ENCODE measurements at places on chromosomes 6 and 20.

DNA sequence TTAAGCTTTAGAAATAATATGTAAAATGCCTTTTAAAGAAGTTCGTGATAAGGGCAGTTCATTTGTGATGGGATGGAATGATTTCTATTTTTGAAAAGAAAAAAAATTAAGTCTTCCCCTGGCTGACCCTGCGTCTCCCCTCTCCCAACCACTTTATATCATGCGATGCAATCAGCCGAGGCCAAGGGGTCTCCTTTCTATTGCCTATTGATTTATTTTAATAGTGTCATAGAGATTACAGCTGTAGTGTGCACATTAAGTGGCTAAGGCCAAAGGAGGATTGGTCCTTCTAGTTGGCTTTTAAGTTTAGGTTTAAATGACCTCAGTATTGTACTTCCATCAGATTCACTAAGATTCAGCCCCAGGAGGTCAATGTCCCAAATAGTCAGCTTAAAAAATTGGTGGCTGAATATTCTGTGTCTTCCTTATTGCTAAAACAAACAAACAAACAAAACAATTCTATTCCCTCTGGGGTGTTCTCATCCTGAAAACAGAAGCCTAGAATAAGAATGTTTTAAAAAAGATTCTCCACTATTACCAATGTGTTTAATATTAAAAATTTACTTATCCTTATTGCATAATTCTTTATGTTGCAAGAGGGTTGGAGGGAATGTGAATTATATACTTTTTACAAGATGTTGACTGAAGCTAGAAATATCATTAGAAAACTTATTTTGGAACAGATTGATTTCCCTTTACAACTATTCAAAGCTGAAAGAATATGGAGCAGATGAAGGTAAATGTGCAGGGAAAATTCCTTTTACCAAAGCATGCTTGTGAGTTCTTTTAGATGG lies 359.1 kb downstream of the SAMD5 start:
- no peak for DNase-seq

GRCh38 chr6:18259675-18260447 lies 4.5 kb downstream of the DEK start:
- DNase-seq, result no peak

- DNase-seq, result no peak
These were observed 31.4 kb downstream of the ACSS2 start for GRCh38 chr20:34907616-34908469.

- DNase-seq, result no peak
These were observed 126.8 kb downstream of the FOXC1 start for GRCh38 chr6:1736346-1737105.

- no peak for DNase-seq
These were observed 169.1 kb upstream of the FUT9 start for GRCh38 chr6:95846652-95847051.

- no peak for DNase-seq
These were observed 435 bp downstream of the ZSWIM3 start for GRCh38 chr20:45857882-45858216.

GRCh38 chr20:38001173-38001875 lies 31.9 kb downstream of the TTI1 start:
- no peak for DNase-seq

DNA sequence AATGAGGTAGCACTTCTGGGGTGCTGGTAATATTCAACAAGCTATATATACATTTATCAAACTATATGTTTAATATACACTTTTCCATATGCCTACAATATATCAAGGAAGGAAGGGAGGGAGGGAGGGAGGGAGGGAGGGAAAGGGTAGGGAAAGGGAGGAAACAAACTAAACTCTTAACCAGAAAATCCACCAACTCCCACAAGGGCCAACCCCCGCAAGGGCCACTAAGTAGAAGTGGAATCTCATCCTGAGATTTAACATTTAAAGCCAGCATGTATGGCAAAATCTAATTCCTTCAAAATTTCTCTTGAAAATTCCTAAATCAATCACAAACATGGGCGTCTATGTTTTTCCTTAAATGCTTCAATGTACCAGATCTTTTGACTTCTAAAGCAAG lies 298.6 kb upstream of the THEMIS start:
- DNase-seq, result no peak

- DNase-seq, result no peak
These were observed 744 bp downstream of the VSX1 start for GRCh38 chr20:25081065-25081729.

GRCh38 chr6:34729631-34730470 lies 27.5 kb upstream of the SNRPC start:
- DNase-seq, result no peak

- no peak for DNase-seq
These were observed 14.8 kb upstream of the SERPINB9 start for GRCh38 chr6:2917801-2918445.

DNA sequence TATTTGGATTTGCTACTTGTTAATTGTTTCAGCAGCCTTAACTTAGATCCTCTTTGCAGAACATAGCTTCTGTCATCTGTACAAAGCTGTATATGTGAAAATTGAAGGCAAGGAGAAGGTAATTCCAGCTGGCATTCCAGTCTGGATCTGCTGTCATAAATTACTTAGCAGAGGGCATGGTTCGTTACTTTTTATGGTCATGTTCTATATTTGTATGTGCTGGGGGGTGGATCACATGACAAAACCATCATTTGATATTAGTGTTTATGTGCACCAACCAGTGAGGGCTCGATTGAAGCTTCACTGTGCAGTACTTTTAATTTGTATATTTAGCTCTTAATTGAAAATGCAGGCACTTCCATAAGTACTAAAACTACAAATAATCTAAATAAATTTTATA lies 80.2 kb downstream of the CAP2 start:
- no peak for DNase-seq

- no peak for DNase-seq
These were observed 58.1 kb downstream of the RREB1 start for GRCh38 chr6:7165890-7166267.

DNA sequence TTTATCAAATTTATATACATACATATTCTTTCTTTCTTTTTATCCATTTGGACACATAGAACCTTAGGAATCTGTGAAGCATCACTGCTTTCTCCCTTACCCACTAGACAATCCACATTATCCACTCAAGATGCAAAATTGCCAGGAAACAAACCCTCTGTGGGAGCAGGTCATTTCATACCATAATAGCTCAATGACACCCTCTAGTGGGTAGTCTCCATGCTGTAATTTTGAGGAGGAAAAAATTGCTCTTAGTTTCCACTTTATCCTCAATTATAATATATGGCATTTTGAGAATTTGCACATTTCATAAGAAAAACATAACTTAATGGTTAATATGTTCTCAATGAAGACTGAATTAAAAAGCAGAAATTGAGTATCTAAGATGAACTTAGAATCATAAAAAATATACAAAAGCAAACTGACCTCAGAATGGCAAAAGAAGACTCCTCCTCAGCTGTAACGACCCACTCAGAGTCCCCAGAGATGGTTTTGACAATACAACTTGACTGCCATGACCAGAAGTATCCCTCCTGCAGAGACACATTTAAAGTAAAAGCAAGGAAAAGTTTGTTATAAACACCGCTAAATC lies 164.1 kb downstream of the FRK start:
- DNase-seq, result no peak

- DNase-seq, result no peak
These were observed 103.6 kb upstream of the BMP2 start for GRCh38 chr20:6663751-6664388.

- no peak for DNase-seq
These were observed 228.0 kb downstream of the SYNDIG1 start for GRCh38 chr20:24697411-24697810.

DNA sequence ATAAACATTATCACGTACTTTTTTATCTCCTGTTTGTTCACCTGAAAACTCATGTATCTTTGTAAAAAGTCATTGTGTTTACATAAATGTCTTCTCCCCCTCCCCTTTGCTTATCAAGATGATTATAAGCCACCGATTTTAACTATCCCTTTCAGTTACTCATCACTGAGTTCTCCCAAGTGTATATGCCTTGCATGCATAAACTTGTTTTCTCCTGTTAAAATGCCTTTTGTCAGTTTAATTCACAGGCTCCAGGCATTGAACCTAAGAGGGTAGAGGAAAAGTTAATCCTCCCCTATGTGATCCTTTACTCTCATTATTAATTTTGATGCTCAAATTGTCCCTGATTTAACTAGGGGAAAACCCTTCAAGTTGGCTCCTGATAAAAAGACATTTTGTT lies 24.2 kb downstream of the ANKEF1 start:
- DNase-seq, result no peak

DNA sequence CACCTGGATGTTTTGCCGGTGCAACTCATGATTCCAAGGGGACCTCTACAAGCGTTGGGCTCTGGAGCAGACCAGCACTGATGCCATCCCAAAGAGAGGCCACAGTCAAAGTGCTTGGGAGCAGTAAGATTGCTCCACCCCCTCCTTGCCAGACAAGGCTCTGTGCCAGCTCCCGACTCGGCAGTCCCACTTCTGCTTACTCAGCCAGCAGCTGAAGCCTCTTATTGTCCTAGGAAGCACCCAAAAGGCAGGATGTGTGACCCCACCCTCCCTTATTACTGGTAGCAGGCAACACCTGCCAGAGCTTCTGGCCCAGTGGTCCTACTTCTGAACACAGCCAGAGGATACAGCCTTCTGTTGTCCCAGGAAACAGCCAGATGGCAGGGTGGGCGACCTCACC lies 614.2 kb downstream of the TENT5A start:
- DNase-seq, result no peak

- no peak for DNase-seq
These were observed 647.3 kb upstream of the DEFB115 start for GRCh38 chr20:30610029-30610693.

GRCh38 chr20:931401-931800 lies 15.3 kb upstream of the ANGPT4 start:
- DNase-seq, result no peak

DNA sequence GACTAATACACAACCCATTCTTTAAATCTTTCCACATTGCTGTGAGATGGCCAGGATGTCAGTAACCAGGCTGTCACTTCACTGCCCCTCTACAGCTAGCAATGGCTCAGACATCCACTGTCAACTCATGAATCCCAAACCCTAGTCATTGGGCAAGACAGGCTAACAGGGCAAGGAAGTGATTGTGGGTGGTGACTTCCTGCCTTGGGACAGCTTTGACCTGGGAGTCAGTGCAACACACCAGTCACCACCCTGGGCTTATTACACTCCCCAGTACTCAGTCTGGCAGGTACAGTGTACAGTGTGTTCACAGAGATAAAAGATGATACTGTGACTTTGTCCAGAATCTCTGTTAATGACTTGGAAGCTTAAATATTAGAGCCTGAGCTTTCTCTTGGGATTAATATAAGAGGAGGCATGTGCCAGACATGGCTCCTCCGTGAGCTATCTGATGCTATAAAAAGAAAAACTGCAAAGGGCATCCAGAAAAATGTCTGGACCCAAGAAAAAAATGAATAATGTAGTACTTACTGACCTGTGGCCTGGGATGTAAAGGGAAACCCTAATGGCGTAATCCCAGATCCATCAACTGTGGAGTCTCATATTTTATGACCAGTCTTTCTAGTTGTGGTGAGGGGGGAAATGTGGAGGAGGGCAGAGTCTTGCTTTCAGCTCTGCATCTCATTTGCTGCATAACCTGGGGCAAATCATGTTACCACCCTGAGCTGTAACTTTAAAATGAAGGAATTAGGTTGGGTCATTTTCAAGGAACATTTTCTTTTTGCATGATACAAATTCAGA lies 244.4 kb downstream of the SLC24A3 start:
- no peak for DNase-seq

DNA sequence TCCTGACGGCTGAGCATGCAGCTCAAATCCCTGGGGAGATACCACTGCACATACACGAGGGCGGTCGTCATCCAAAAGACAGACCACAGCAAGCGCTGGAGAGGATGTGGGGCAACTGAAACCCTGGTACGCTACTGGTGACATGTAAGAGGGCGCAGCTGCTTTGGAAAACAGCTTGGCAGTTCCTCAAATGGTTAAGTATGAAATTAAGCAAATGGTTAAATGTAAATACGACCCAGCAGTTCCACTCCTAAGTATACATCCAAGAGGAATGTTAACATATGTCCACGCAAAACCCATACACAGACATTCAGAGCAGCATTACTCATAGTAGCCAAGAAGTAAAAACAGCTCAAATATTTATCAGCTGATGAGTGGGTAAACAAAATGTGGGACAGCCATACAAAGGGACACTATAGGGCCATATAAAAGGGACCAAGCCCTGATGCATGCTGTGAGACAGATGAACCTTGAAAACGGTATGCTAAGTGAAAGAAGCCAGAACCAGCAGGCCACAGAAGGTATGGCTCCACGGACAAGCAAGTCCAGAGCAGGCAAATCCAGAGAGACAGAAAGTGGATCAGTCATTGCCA lies 38.5 kb downstream of the RIPOR3 start:
- DNase-seq, result no peak

DNA sequence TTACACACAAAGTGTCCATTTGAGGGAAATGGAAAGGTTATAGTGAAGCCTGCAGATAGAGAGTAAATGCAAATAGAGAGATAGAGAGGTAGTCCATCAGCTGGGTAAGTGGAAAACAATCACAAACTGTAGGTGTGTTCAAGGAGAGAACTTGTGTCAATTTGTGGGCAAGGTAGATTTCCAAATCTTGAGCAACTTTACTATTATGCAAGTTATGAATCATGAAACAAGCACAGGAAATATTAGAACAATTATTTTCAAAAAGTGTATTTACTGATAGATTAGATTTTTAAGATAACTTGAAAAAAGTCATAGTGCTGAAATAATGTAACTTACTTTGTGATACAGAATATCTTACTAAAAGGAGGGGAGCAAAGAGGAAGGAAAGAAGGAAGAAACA lies 792.9 kb downstream of the EYS start:
- no peak for DNase-seq

DNA sequence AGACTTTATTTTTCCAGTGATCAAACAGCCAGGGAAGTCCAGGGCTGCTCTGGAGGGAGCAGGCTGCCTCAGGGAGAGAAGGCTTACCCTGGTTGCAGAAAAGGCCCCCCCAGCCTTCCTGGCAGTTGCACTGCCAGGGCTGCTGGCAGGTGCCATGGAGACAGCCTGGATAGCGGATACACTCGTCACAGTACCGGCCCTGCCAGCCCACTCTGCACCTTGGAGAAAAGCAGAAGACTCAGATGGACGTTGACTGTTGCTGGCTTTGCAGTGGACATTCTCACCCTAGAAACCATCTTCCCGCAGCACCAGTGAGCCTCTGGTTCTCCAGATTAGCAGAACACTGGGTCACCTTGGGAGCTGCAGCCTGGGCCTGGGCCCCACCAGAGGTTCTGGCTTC lies 5.4 kb downstream of the DLL1 start:
- no peak for DNase-seq

DNA sequence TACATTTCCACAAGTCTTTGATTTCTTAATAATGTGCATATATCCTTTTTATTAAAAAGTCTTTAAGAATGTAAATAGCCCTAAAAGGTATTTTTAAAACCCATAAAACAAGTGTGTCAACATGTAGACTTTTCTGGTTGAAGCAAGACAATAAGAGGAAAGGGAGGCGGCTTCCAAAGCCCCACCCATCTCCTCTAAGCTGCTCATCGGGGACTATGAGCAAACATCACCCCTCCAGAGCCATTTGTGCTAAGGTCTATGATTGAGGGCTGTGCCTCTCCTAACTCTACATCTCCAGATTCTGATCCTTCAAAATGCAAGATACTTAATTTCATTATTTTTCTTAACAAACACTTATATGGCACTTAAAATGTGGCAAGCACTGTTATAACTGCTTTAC lies 2.5 kb upstream of the NAA20 start:
- no peak for DNase-seq

Measured in activated CD4-positive, alpha-beta T cell treated with anti-CD3 and anti-CD28 coated beads, Interleukin-2, amount 50 U/mL, for 1 hour (primary cell).